ENCODE measurements at places on chromosomes 5 and 9.

DNA sequence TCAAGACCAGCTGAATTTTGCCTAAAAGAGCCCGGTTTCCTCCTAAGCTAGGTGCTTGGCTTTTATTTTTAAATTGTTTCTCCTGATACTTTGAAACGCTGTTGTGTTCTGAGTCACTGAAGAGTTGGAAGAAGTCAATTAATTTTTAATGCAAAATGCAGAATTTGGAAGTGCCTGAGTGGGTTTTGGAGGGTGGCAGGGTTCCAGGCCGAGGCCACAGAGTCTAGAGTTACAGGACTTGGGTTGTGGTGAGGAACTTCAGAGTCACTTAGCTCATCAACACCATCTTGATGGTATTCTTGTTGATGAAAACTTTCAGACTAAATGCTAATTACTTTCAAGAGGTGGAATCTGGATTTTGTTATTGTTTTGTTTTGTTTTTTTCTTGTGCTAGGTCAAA, 130.6 kb downstream of the PDZD2 start:
- DNase-seq, result no peak

DNA sequence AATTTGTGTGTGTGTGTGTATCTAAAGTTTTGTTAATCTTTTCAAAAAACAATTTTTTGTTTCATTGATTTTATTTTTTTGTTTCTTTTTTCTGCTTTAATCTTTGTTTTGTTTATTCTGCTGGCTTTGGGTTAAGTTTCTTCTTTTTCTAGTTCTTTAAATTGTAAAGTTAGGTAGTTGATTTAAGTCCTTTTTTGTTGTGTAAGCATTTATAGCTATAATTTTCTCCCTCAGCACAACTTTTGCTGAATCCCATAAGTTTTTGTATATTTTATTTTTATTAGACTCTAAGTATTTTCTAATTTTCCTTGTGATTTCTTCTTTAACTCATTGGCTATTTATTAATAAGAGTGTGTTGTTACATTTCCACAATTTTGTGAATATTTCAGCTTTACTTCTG, 34.9 kb downstream of the GABRA6 start:
- no peak for DNase-seq

DNA sequence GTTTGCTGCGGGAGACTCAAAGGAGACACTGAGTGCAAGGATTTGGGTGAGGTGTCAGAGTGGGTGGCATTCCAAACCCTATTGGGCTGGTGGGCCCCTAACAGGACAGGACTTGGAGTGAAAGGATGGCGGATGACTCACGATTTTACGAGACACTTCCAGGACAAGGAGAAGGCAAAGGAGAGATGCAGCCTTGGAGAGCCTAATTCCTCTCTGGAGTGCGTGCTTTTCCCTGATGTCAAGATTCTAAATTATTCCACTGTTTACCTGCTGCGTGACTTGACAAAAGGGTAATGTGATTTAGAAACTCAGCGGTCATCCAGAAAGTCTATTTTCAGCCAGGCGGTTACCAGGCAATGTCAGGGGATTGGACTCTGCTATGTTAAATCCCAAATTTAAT, 41.6 kb upstream of the CD180 start:
- no peak for DNase-seq

DNA sequence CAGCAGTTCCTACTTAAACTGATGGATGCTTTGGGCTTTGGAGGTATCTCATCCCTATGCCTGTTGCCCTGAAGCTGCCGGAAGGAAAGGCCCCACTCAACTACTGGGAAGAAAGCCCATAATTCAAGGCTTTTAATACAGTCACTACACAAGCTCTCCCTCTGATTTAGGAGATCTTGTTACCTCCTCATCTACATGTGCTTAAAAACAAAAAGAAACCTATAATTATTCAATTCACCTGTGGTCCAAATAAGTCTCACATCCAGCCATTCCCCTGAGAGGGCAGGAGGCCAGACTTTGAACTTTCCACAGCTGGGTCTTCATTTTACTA, 715 bp upstream of the LEAP2 start:
- no peak for DNase-seq

DNA sequence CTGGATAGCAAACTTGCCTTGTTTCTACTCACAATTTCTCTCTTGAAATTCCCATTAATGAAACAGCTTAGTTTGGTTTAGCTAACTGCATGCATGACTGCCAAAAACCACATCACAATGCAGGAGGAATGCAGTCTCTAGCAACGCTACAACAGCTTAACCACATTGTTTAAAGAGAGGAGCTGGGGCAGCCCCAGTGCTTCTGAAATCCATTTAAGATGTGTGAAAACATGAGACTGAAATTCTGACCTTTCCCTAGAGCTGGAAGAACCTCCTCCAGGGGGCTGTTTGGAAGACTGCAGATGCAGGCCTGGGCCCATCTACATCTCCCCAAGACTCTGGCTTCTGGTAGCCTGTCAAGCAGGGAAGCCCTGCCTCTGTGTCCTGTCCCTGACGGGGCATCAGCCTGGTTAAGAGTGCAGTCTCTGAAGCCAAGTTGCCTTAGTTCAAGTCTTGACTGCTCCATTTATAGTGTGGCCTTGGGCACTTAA, 157.1 kb downstream of the ZNF462 start:
- no peak for DNase-seq

DNA sequence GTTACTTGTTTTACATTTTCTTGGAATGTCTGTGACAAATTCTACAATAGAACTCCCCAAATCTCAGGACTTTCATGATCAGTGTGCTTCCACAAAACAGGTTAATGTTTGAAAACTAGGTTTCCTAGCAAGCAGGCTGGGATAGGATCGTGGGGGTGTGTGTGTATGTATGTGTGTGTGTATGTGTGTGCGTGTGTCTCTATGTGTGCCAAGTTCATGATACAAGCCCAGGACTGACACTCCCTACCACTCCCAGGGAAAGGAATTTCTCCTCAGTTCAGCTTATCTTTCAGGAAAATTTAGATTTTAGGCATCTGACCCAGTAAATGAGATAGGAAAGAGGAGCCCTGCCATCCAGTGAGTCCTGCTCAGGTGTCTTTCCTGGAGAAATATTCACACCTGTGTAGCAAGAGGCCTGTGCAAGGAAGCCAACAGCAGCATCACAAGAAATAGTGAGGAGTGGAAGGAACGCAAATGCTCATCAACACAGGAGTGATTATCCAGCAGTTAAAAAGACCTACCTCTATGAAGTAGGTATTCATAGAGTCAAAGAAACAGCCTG, 13.8 kb upstream of the ABLIM3 start:
- DNase-seq, result no peak

- no peak for DNase-seq
Observed at GRCh38 chr5:67033880-67034651, 162.5 kb downstream of the CD180 start.

GRCh38 chr5:115267617-115268016, 4.9 kb upstream of the PGGT1B start:
- DNase-seq, result no peak

Data from stimulated activated CD4-positive, alpha-beta T cell treated with anti-CD3 and anti-CD28 coated beads, Interleukin-1b, Interleukin-23, amount 100 ng/mL, for 48 hours (primary cell).